ENCODE measurements at places on chromosomes 2 and 18.

GRCh38 chr2:218465987-218466633, 47.2 kb downstream of the VIL1 start:
- DNase-seq: no peak

- DNase-seq: no peak
Observed at GRCh38 chr2:6011921-6012320, 319.7 kb downstream of the SOX11 start.

GRCh38 chr2:191657977-191658376, 20.0 kb upstream of the NABP1 start:
- DNase-seq: no peak

DNA sequence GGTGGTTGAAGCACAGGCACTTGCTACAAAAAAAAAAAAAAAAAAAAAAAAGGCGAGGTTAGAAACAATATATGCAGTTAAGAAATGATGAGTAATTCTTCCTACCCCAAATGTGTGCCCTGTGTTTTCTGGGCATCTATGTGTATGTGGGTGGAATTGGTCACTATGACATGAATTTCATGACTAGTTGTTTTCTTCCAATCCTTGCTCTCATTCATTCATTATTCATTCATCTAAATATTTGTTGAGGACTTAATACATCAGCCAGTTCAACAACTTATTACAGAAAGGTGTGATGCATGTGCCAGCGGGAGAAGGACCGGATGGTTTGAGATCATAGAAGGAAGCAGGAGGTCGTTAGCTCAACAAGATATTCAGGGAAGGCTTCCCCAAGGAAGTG, 8.3 kb upstream of the EGR4 start:
- DNase-seq: no peak

DNA sequence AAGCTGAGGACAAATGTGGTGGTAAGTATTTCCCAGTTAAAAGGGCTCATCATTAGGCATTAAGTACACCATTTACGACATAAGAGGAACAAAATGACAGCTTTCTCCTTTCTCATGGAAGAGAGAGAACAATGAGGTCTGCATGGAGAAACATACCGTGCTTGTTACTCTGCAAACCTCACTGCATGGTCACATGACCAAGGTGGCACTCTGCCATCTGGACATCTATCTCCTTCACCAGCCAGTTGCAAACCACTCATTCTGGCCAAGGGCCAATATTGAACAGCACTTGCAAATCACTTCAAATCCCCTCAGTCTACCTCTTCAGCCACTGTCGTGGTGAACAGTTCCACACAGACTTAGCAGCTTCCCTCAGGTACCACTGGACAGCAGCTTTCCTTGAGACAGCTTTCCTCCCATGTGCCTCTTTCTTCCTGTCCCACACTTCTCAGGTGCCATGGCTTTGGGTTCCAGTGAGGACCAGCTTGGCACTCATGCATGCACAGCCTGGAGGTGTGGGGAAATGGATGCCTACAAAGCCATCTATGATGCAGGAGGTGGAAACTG, 29.5 kb upstream of the DPP4 start:
- no peak for DNase-seq

DNA sequence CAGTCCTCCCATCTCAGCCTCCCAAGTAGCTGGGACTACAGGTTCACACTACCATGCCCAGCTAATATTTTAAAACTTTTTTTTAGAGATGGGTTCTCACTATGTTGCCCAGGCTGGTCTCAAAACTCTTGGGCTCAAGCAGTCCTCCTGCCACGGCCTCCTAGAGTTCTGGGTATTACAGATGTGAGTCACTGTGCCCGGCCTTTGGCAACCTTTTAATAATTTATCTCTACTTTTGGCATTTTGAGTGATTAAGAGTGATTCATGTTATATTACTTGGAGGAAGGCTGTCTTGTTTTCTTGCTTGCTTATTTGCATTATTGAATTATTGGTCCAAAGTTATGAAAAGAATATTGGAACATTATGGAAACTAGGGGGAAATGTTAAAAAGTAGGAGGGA, 24.3 kb downstream of the NCOA1 start:
- no peak for DNase-seq

DNA sequence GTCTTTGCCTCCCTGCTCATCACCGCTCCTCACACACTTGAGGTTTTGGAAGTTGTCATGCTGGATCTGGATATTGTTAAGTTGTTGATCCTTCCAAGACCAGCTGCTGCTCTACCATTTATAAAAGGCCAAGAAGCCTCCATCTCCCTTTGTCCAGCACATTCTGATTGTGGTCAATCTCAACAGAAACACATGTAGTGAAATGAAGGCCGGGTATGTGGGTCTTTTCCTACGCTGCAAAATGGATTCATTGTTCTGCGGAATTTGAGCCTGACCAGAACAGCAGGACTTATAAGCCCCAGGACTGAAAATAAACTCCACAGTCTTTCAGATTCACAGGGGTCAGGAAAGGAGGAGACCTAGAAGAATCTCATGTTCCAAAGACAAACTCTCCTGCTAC, 238.4 kb downstream of the CMPK2 start:
- DNase-seq: no peak

GRCh38 chr2:2868085-2868484, 509.5 kb downstream of the EIPR1 start:
- no peak for DNase-seq

GRCh38 chr2:227308784-227309183, 16.3 kb upstream of the MFF start:
- no peak for DNase-seq

DNA sequence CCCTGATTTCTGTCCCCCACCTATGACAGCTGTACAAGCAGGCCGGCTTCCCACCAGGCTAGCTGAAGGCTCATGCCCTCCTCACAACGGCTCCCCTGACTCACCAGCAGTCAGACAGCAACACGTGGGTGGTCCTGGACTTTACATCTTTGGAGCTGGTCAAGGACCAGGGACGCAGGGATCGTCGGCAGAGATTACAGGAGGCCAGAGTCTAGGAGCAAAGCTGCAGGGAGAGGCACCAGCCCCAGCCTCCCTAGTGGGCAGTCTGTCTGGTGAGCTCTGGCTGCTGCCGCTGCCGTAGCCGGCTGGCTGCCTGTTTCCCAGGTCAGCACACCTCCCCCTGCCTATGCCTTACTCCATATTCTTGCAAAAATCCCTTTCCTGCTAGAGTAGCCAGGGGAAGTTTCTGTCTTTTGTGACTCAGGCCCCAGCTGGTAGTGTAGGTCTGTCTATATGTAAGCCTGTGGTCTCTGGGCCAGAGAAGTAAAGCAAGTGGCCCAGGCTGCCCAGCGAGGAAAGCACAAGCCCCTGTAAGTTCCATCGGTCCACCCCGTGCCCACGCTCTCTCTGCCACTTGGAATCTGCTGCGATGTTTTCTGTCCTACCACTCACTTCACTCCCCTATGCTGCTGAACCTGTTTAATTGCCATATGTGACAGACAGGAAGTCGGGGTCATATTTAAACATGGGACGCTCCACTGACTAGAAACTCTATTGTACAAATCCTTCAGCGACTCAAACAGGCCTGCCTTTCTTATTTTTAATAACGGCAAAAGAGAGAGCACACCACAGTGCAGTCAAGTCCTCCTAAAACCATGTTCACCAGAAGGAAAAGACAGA, 2.4 kb upstream of the ARHGEF4 start:
- no peak for DNase-seq

- DNase-seq: no peak
Observed at GRCh38 chr2:38876407-38876806, 631 bp downstream of the MORN2 start.

GRCh38 chr18:22691946-22692710, 241.0 kb upstream of the RBBP8 start:
- no peak for DNase-seq

DNA sequence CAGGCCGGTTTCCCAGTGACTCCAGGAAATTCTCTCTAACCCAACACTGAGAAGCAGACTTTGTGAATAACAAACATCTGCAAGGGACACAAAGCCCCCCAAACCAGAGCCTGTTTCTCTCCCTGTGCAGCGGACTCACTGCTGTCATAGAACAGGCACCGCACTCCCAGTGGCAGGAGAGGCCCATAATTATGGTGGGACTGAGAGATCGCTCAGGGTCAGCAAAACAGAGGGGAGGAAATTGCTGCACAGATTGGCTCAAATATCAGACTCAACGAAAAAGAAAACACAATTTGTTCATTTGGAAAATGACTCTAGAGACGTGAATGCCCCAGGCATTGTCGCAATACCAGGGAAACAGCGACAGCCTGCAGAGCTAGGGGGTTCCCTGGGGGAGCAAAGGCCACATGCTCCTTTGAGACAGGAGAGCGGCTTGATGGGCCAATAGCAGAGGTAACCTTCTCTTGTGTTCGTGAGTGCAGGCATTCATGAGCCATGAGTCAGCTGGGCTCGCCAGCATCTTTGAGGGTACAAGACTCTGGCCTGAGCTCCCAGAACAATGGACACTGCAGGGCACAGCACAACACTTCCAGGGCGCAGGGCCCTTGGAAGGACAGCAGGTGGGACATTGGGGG, 143.3 kb upstream of the KLHL29 start:
- no peak for DNase-seq

DNA sequence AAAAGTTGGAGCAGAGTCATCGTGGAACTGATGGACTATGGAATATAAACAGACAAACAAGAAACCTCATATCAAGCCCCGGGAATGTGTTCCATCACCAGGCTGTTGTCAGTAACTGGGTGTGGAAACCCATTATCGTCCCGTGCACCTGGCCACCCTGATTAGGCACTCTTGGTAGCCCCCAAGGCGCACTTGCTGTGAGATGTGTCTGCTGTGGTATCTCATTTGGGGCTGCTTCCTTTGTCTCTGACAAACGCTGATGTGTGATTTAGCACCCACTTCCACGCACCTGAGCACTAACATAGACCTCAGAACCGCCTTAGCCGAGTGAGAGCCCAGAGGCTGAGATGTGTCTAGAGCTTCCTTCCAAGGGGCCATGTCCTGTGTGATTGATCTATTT, 96.3 kb downstream of the PRPF40A start:
- DNase-seq: no peak

DNA sequence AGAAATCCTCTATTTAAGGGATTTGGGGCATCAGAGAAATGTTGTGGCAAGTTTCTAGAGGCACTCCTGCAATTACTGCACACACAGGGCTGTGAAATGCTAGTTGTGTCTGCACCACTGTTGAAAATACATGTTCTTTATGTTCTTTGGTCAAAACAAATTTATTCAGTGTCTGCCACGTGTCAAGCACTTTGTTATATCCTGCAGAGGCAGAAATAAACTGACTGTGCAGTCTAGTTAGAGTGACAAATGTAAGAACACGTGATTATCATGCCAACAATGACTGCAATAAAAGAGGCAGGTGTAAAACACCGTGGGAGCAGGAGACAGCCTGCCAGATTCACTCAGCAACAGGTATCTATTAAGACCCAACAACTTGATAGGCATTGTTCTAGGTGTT, 423.3 kb downstream of the LRP1B start:
- no peak for DNase-seq

DNA sequence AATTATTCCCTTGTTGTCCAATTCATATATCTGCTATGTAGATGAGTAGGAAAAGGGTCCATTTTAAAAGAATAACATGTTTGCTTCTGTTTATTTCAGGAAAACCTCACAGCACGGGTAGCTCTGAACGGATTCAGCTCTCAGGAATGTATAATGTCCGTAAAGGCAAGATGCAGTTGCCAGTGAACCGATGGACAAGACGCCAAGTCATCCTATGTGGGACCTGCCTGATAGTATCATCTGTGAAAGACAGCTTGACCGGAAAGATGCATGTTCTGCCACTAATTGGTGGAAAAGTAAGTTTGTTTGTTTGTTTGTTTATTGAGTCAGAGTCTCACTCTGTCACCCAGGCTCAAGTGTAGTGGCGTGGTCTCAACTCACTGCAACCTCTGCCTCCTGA, 114.6 kb downstream of the PHLPP1 start:
- DNase-seq: no peak

All from GM13976 (cell line).